Sigmoid colon (tissue), 7 donors: ENCODE measurements at places on chromosomes 6 and 20. TPM values are rescaled to one million over a fixed set of nuclear protein-coding genes. Genes with fewer than 3 reads are reported as not detected.

GRCh38 chr6:139248911-139249310 lies 42.9 kb downstream of the TXLNB start:
- DNase-seq, result no peak

DNA sequence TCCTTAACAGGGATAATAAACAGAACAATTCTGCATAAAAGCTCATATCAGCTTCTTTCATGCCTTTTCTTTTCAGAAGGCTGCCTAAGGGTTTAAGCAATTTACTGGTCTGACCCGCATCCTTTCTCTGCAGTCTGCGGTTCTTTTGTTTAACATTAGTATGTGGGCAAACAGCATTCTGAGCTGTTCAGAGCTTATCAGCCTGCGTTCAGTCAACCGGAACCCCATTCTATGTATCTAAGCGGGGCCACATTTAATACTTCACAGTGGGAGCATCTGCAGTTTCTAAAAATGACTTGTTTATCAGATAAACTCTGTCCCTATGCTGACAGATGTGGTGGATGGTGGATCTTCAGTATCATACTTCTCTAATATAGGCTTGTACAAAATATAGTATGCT lies 758.9 kb upstream of the MMS22L start:
- DNase-seq, result no peak

DNA sequence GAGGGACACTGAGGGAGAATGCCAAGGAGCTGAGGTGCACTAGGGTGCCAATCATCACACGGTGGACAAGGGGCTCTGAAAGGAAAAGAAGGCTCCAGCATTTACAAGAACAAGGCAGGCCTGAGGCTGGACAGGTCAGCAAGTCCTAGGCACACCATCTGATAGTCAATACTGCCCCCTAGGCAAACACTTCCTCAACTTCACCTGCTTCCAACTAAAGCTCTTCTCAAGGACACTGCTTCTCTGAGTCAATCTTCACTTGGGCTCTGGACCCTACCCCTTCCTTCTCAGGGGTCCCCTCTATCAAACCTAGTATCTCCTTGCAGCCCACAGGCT lies 37.7 kb upstream of the SLC4A11 start:
- DNase-seq, result no peak

- no peak for DNase-seq
Measured at GRCh38 chr20:51960047-51960675, 157.8 kb upstream of the SALL4 start.

- no peak for DNase-seq
Measured at GRCh38 chr6:42791706-42792320, 10.0 kb downstream of the BICRAL start.

DNA sequence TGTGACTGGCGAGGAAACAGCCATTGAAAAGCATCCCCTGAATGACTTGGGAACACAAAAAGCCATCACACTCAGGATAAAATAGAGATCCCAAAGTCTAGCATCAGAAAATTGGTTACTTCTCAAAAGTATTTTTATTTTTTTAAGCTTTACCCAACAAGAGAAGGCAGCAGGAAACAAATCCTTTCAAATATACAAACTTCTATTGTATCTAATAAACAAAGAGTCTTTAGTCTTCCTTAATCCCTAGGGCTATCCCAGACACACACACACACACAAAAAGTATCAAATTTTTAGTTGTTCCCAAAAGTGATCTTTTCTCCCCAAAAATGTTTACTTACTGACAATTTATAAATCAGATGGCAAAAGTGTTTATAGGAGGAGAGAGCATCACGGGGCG lies 33.2 kb upstream of the MARCKS start:
- no peak for DNase-seq

- DNase-seq, result no peak
Measured at GRCh38 chr6:53440336-53440945, 91.7 kb upstream of the ELOVL5 start.

DNA sequence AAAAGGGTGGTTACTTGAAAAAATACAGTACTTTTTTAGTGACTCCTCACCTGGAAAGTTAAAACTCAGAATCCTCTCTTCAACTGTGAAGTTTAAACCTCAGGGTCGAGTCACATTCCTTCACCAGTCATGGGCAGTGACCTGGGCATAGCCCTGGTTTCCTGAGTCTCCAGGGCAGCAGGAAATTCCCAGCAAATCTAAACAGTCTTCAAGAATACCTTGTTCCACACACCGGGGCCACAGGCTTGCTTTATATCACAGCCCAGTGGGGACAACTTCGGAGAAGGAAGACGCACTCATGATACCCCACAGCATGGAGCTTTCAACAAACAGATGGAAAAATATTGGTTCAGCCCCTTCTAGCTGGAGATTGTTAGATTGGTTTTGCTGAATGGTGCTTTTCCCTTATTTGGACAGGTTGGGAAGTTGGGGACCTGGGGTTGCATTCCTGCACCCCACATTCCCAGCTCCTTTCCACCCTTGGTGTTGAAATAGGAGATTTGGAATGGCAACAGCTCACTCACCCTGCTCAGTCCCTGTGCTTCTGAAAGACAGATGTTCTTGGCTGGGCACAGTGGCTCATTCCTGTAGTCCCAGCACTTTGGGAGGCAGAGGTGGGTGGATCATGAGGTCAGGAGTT lies 113.0 kb upstream of the TMEM170B start:
- DNase-seq, result no peak

GRCh38 chr20:51306521-51307358 lies 235.8 kb downstream of the NFATC2 start:
- peak; percentile 81 for DNase-seq

DNA sequence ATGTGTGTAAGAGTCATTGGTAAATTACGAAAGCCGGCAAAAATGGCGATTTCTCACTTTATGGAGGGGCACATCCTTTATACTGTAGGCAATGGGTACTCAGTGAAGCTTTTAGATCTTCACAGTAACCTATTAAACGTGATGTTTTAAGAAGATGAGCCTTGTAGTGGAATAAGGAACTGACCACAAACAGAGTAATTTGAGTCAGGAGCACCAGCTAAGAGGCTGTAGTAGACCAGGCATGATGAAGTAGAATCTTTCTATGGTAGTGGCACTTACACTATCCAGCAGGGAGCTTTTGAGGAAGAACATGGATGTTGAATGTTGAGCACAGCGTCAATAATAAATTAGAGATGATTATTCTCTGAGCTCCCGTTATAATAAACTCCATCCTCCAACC lies 65.9 kb downstream of the HIVEP2 start:
- DNase-seq, result no peak

DNA sequence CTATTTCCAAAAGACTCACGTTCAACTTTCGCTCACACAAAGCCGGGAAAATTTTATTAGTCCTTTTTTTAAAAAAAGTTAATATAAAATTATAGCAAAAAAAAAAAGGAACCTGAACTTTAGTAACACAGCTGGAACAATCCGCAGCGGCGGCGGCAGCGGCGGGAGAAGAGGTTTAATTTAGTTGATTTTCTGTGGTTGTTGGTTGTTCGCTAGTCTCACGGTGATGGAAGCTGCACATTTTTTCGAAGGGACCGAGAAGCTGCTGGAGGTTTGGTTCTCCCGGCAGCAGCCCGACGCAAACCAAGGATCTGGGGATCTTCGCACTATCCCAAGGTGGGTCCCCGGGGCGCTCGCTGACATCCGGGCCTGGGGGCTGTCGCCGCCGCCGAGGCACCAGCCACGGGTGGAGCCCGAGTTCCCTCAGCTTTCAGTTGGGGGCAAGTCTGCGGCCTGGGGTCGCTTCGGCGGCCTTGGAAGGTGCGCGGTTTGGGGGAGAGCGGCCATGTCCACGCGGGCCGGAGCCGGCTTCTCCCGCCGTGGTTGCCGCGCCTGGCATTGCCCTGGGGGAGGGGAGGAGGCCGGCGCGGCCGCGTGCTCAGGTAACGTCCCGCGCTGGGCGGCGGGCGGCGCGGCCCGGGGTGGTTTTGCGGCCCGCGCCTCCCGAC lies 429 bp downstream of the AMD1 start:
- DNase-seq, result peak; percentile 76

DNA sequence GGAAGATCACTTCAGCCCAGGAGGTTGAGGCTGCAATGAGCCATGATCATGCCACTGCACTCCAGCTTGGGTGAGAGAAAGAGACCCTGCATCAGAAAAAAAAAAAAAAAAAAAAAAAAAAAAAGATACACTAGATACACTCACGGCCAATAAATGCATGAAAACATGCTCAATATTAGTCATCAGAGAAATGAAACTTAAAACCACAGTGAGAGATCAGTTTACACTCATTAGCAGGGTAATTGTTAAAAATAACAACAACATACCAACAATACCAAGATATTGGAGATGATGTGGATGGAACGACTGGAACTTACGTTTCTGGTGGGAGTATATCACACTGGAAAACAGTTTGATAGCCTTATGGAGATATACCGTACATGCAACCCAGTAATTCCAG lies 29.9 kb downstream of the HS3ST5 start:
- DNase-seq, result no peak

DNA sequence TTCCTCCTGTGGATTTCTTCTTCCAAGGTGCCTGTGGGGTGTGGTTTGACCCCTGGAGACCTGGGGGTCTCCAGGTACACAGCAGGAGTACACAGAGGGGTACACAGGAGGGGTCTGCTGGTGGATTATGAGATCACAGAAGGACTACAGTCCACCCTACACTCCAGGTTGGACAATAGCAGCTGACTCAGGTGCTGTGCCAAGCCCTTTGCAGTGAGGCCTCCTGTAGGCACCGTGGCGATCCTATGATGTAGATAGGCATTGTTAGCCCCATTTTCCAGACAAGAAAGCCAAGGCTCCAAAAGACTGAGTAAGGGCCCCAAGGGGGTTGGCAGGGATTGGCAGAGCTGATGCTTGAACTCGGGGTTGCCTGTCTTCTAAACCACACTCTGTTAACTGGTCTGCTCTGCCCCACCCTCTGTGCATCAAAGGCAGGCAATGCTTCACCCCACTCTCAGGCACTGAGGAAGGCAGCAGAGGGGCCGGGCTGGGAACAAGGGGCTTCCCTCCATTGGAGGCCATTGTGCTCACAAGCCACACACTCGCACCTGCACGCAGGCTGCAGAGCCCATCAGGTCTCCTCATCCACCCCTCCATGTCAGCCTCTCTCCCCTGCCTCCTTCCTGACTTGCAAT lies 77.5 kb upstream of the SIRPA start:
- no peak for DNase-seq

LY86 gene
- 3.9 TPM for total RNA-seq

KIF13A gene
- 58.2 TPM for total RNA-seq

MAFB gene
- 33.9 TPM for total RNA-seq

PARD6B gene
- 0.95 TPM for total RNA-seq

SLC17A2 gene
- not detected for total RNA-seq

JPH2 gene
- 166 TPM for total RNA-seq

PRKN gene
- total RNA-seq, result 9.7 TPM
